MG63 (cell line): ENCODE measurements at places on chromosomes 2 and 18. TPM values are rescaled to one million over a fixed set of nuclear protein-coding genes. Genes with fewer than 3 reads are reported as not detected.

Gene CROCC2
- not detected in 2 replicates for total RNA-seq

DNA sequence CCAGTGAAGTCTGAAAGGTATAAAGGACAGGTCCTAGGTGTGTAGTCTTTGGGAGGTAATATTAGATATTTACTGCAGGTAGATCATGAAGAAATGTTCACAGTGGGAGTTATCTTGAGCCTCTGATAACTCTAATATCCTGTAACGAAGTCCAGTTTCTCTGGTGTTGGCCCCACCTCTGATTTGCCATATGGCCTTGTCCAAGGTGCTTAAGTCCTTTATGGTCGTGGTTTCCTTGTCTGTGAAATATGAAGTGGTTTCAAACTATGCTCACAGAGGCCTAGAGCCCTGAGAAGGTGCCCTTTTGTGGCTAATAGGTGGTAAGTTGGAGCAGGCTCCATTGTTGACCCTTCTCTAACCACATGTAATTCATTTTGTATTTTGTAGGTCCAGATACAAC, 190.7 kb downstream of the ICOS start:
- no peak for DNase-seq

Gene DNAJC27
- total RNA-seq = 0.59 and 0.96 TPM in 2 replicates

GRCh38 chr2:222837643-222838056, 23.2 kb upstream of the ACSL3 start:
- DNase-seq = no peak

DNA sequence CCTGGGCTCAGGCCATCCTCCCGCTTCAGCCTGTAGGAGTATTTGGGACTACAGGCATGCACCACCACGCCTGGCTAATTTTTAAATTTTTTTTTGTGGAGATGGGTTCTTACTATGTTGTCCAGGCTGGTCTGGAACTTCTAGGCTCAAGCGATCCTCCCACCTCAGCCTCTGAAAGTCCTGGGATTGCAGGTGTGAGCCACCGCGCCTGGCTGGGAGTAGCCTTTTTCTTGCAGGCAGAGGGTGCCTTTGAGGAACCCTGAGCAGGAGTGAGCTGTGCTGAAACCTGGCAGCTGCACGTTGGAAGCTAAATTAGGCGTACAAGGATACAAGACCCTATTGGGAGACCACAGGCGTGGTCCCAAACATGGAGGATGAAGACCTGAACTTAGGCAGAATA, 8.0 kb downstream of the CTDSP1 start:
- DNase-seq = no peak

Gene VIT
- 7.9 and 9.3 TPM in 2 replicates for total RNA-seq

DNA sequence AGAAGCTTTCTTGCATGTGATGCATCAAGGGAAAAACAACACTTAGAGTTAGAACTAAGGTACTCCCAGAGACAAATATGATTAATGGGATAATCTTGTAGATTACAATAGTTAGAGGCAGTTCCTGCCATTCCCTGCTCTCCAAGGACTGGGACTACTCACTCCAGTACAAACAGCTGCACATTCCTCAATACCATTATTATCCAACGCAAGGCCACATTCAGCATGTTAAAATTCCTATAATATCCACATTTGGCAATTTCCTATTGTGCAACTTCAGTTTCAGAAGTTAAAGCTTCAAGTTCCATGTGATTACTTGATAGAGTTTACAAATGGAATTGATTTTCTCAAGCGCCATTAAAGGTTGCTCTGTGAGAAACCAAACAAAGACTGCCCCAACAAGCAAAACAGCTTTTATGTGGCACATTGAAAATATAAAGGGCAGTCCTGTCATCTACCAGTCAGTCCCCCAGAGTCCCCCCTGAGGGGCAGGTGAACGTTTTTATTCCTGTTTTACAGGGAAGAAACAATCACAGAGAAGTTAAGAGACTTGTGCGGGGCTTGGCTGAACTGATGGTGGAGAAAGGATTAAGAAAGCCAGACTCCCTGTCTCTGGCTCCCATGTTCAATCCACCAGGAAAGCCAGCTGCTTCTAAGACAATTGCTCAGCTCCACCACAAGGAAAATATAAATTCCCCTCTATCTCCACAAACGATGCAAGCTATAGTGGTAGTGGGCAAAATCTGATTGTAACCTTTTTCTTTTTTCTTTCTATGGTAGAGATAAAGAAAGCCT, 72.6 kb downstream of the TXNL1 start:
- no peak for DNase-seq

- DNase-seq = peak; percentile 78
These were observed 147.7 kb upstream of the HS6ST1 start for GRCh38 chr2:128466376-128466775.

DNA sequence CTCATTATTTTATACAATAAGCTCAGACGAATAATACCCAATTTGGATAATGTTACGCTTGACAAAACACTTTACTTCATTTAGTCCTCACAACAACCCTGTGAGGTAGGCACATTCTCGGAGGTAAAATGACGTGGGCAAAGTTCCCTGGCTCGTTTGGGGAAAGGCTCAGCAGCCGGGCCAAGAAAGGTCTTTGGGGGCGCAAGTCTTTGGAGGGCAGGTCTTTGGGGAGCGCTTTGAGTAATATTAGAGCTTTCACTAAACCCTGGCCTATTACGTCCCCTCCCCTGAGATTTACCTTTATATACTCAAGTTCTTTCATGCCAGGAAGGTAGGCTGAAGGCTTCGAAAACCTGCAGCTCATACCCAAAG, 427 bp downstream of the RBKS start:
- DNase-seq = no peak

Gene ALPP
- total RNA-seq = not detected in 2 replicates

DNA sequence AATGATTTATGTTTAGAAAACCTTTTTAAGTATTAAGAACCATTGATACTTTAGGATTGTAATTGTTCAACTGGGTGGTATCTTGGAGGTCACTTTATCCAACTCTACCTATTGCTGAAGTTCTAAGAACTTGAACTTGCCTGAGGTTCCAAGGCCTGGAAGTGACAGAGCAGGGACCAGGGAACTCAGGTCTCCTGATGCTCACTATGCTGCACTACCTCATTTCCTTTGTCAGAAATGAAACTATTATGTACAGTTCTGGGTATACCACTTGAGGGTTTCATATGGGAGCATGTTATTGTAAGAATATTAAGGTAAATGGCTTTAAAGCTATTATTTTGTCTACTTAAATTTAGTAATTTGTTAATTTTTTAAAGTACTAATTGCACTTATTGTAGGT, 3.0 kb downstream of the MBD5 start:
- no peak for DNase-seq

Gene FEV
- total RNA-seq = not detected in 2 replicates

GRCh38 chr18:64791236-64791635, 642.3 kb upstream of the LINC00305 start:
- no peak for DNase-seq

Gene FBXO48
- total RNA-seq = 0.13 TPM in 1 of 2 replicates, not detected in the other

GRCh38 chr2:121471532-121472469, 58.9 kb upstream of the RNU4ATAC start:
- DNase-seq = no peak

GRCh38 chr2:11480406-11480805, 14.4 kb upstream of the E2F6 start:
- DNase-seq = no peak

DNA sequence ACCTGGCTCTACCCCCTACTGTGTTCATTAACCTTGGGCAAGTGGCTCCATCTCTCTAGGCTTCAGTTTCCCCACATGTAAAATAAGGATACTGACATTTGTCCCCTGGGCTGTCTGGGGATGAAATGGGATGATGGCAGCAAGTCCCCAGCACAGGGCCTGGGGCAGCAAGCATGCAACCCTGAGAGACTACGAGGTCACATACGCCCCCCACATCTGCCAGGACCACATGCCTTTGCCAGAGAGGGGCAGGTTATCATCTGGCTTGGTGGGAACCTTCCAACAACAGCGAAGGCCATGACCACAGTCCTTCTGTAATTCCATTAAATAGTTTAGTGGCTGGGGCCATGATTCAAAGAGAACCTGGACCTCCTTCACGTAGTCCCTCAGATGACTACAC, 145.9 kb upstream of the REV1 start:
- no peak for DNase-seq

GRCh38 chr2:61247204-61247812, 85.3 kb downstream of the C2orf74 start:
- DNase-seq = peak; percentile 28

Gene CCDC68
- total RNA-seq = 0.46 and 1.5 TPM in 2 replicates

Gene ACOXL
- not detected in 2 replicates for total RNA-seq

DNA sequence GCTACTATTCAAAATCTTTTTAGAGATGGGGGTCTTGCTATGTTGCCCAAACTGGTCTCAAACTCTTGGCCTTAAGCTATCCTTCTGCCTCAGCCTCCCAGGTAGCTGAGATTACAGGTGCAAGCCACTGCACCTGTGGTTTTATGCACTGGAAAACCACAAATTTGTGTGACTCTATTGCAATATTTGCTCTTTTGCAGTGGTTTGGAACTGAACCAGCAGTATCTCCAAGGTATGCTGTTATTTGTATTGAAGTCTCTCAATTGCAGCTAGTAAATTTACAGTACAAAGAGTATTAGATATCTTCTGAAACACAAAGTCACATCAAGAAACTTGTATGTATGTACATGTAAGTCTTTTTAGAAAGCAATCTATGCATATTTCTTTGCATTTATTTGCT, 46.2 kb downstream of the PPP4R1 start:
- no peak for DNase-seq

- no peak for DNase-seq
These were observed 1.5 kb downstream of the KCNIP3 start for GRCh38 chr2:95298486-95299111.

DNA sequence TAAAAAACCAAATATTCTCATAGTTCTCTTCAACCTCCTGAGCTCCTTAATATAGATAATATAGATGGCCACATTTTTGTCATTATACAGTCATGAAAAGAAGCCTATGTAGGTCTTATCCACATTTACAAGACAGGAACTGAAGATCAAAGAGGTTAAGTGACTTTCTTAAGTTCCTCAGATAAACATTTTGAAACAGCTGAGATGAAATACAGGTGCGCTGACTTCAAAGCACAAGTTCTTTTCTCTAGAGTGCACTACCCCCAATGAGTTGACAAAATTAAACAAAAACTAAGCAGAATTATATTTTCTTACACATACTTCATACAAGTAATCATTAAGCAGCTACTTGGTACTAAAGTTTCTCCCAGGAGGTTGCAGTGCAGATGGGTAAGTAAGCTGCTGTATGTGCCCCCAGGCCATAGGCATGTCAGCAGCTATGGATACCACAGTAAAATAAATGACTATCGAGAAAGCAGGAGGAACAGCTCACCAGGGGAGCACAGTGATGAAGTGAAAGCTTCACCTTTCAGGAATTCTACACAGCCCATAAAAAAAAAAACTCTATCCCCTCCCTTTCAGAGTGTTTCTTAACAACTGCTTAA, 199.8 kb downstream of the DPP10 start:
- no peak for DNase-seq

DNA sequence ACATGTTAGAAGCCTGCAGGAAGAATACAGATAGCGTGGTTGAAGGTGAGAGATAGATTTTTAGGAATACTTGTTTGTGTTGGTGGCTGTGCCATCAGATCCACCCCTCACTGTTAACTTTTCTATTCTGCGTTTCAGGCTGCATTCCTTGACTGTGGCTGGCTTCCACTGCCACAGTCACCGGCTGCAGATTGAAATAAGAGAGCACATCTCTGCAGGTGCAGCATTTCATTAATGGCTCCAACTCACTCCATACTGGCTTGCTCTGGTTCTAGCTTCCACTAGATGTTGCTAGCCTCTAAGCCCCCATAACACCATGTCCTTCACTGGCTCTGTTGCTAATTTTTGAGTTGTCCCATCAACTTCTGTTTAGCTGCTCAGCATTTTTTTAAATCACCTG, 286.5 kb downstream of the CPS1 start:
- no peak for DNase-seq
